Activated T-helper 1 cell treated with anti-CD3 and anti-CD28 coated beads, Interleukin-2, amount 50 U/mL, for 16 hours (primary cell): ENCODE measurements at places on chromosomes 5 and 9.

DNA sequence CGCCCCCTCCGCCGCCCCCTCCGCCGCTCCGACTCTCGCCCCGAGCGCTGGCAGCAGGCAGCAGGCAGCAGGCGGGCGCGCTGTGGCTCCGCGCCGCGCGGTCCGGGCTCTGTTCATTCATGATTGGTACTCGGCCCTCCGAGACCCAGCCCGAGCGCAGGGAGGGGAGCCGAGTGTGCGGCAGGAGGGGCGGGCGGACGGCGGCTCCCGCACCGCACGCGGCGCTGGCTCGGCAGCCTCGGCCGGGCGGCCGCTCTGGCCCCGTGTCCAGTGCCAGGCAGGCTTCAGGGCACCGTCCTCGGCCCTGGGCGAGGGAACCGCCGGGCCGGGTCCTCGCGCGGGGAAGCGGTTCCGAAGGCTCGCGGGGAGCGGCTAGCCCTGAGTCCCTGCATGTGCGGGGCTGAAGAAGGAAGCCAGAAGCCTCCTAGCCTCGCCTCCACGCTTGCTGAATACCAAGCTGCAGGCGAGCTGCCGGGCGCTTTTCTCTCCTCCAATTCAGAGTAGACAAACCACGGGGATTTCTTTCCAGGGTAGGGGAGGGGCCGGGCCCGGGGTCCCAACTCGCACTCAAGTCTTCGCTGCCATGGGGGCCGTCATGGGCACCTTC lies at the start of gene KCNIP1:
KCNIP1 (plus strand) TSS at position 31 of the 607 bp plus-strand sequence.
- no peak for DNase-seq

DNA sequence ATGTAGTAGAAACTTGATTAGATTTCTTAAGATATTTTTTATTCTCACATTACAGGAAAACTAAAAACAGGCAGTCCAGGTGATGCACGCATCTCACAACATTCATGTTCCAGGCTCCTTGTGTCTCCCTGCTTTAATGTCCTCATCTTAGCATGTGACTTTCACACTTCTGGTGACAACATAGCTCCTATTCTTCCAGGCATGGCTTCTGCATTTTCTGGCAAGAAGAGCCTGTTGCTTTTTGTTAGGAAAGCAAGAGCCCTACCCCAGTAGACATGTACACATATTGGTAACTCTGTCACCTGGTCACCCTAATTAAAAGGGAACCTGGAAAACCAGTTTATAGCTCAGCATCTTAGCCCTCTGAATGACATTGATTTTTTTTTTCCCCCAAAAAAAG lies 92.5 kb downstream of the PPIC start:
- DNase-seq: no peak

DNA sequence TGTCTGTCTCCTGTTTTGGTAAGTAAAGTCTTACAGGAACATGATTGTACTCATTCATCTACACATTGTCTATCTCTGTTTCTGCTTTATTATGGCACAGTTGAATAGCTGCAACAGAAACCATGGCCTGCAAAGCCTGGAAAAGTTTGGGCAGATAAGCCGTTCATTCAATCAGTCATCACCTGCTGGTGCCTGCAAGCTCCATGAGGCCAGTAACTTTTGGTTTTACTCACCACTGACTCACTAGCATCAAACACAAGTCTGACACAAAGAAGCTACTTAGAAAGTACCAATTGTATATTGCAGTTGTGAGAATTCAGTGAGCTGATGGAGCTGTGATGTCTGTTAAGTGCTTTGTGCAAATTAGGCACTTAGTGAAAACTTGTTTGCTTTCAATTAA lies 373.6 kb upstream of the SGCD start:
- DNase-seq: no peak

DNA sequence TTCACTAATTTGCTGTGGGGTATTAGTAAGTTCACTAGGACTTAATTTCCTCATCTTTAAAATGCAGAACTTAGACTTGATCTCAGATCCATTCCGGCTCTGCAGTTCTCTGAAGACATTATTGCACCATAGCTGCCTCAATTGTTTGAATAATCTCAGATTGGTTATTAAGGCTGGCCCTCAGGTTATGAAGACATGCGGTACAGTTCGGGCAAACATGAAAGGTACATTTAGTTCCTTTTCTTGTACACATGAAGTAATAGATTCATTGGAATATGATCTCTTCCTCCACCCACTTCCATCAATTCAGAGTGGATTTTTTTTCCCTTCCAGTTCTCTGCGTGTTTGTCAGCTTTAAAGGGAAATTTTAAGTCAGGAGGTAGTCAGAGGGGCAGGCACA lies 28.0 kb downstream of the ATP6V0E1 start:
- DNase-seq: no peak

DNA sequence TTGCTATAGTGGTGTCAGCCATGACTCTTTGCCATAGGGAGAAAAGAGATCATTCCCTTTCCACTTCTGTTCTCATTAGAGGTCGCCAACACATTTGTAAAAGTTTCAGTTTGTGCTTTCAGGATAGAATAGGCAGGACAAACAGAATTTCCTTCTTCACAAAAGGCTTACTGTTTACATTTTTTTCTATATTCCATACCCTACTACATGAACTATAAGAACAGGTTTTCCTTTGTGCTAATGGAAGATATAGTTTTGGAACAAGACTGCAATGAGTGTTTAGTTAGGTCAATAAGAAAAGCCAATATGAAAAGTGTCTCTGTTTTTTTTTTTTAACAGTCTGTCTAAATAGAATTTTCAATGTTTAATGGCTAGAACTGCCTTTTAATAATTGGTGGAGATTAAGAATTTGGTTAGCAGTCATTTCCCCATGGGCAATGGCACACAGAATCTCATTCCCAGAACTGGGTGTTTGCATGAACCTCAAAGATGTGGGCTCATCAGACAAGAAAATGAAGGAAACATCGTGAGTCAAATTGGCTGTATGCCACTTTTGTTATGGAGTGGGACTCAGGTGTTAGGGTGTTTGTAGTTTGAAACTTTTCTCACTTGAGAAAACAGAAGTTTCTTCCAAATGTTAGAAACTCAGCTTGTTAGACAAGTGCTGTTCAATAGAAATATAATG lies 75.2 kb upstream of the PRLR start:
- no peak for DNase-seq

DNA sequence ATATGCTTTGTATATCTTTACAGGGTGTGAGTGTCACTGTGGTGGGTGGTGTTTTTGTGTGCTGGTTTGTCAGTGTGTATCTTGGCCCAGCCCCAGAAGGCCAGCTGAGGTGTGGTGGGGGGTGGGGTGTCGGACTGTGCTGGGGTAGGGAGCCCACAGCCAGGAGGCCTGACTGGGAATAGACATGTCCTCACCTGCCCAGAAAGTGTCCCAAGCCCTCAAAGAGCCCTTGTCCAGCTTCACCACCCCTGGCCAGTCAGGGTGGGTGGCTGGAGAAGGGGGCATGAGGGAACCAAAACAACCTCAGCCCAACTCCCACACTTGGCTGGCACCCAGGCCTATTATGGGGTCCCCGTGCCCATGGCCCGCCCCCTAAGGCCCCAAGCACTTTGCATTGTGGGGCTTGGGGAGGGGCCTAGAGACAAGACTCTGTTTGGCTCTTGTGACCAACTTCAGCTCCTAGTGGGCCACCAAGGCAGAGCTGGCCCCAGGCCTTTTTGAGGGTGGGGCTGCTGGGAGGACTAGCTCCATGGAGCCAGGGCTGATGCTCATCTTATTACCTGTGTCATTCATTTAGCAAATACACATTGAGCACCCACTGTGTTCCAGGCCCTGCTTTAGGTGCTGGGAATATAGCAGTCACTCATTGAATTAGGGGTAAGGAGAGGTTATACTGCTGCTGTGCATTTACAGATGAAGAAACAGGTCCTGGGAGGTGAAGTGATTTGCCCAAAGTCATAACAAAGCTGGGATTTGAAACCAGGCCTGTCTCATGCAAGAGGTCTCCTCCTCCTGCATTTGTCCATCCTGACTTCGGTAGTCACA lies 56.2 kb upstream of the PSD2 start:
- no peak for DNase-seq

DNA sequence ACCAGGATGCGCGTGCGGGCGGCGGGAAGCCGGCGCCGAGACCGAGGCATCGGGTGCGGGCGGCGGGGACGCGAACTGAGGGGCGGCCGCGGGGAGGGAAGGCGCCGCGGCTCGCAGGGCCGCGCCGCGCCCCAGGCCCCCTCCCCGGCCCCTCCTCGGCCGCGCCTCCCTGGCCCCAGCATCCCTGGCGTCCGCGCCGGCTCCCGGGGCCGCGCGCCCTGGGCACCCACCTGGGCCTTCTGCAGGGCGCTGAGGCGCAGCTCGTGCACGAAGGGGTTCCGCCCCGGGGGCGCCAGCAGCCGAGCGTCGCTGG lies 324 bp downstream of the LPCAT1 start:
- no peak for DNase-seq

DNA sequence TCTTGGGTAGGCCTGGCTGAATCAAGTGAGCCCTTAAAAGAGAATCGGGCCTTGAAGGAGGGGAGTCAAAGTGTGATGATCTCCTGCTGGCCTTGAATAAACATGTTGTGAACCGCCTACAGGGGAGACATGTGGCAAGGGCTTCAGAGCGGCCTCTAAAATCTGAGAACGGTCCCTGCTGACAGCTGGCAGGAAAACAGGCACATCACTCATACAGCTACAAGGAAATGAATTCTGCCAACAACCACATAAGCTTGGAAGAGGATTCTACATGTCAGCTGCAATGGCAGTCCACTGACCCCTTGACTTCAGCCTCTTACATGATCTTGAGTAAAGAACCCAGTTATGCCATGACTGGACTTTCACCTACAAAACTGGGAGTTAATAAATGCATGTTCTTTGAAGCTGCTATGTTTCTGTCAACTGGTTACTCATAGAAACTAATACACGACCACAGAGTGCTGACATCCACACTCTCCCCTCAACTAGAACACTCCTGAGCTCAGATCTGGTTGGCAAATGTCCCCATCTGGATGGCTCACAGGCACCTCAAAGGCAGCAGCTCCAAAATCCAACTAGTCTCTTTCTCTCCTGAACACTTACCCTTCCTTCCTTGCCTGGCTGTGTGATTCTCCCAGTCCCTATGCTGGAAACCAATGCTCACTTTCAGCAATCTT lies 333.1 kb downstream of the ASTN2 start:
- DNase-seq: no peak

DNA sequence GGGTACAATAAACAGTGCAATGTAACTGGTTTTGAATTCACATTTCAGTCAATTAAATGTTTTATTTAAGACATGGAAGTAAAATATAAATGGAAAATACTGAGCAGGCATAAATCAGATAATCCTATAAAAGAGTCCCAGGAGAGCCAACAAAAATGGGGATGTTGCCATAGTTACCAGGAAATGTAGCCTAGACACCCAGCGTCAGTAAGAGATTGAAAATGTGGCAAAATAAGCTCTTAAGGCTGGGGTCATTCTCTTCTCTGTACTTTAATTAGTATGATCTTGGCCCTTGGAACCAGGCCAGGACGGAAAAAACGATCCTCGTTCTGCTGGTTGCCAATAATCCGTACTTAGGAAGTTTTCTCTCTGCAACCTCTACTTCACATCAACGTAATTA lies 18.9 kb upstream of the RASEF start:
- no peak for DNase-seq

DNA sequence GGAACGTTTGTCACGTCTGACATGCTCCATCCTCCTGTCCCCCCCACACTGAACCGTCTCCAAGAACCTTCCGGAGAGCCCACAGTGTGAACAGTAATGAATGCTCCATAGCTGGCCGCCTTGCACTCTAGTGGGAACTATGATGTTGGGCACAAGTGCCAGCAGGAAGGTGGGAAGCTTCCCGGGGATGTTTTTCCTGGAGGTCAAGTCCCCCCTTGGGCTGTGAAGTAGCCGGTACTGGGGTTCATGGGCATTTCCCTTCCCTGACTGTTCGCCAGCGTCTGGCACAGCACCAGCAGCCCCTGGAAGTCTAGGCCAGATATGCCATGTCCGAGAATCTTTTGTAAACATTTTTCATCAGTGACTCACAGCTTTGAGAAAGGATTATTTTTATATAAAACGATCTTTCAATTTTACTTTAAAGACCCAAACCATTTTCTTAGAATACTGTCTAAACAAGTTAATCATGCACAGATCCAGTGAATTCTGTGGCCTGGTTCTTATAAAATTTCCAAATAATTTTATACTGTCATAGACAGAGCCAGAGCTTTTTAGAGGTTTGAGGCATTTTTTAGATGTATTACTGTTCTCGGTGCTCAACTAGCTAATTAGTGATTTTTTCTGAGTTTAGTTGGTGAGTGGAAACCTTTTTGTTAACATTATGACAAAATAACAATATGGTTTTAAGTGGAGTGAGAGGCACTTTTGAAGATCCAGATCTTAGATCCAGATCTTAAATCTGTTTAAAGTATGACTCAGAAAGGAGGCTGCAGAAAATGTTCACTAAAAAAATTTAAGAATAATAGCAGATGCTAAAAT lies 11.6 kb downstream of the ABL1 start:
- DNase-seq: no peak

- no peak for DNase-seq
Observed at GRCh38 chr5:101977729-101978345, 318.2 kb downstream of the SLCO4C1 start.

- no peak for DNase-seq
Observed at GRCh38 chr9:89554307-89555035, 50.3 kb upstream of the GADD45G start.

GRCh38 chr5:17243287-17244063 lies 26.0 kb downstream of the BASP1 start:
- no peak for DNase-seq

- DNase-seq: no peak
Observed at GRCh38 chr9:6961845-6962522, 204.2 kb downstream of the KDM4C start.

DNA sequence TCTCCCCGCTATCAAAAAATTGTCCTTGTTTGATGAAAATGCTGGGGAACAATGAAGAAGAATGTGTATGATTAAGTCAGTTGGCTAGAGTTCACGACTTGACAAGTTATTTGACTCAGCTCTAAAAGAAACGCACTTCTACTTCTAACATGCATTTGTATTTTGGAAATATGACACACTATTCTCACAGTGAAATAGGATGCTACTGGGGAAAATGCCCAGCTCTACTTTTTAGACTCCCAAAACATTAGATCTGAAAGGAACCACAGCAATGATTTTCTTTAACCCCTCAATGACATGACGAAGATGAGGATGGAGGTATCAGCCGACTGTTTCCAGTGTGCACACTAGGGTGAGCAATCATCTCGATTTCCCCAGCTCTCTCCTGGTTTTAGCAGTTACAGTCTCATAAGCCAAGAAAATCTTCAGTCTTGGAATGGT lies 83.6 kb upstream of the PCSK1 start:
- no peak for DNase-seq

DNA sequence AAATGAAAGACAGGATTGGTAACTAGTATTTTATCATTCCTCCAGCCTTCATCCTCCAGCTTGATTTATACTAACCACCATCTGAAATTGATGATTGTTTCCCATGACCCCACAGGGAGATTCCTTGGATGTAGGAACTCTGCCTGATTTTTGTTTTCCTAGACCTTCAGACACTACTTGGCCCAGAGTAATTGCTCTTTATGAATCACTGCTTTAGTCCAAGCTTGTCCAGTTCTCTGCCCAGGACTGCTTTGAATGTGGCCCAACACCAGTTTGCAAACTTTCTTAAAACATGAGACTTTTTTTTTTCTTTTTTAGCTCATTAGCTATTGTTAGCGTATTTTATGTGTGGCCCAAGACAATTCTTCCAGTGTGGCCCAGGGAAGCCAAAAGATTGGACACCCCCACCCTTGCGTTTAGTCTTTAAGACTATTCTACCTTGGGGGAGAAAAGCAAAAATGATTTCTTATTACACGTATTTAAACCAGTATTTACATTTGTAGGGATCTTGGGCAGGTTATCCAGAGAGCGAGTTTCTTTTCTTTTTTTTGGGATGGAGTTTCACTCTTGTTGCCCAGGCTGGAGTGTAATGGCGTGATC lies 18.4 kb downstream of the BASP1 start:
- no peak for DNase-seq
